ENCODE measurements at places on chromosomes 5 and 9.

- DNase-seq = no peak
Observed at GRCh38 chr5:54388409-54388808, 67.1 kb upstream of the HSPB3 start.

DNA sequence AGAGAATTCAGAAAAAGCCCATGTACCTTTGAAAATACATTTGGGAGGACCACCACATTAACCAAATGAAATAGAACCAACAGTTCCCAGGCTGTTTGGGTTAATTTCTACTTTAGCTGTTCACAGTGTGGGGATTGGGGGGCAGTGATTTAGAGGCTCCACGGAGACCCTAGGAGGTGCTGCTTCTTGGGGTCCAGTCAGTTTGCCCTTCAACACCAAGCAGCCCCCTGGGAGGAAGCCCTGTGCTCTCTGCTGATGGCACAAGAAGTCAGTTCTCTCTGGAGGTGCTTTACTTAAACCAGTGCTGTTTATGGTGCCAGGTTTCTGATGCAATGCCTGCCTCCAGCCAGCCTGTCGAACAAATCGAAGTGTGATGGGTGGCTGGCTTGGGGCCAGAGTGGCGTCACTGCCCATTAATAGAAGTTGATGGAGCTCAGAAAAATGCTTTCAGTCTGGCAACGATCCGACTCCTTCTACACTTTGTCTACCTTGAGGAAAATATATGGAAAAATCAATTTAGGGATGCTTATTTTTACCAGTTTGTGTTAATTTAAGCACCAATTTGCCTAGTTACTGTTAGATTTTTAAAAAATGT, 134.0 kb downstream of the SNX18 start:
- DNase-seq = no peak

DNA sequence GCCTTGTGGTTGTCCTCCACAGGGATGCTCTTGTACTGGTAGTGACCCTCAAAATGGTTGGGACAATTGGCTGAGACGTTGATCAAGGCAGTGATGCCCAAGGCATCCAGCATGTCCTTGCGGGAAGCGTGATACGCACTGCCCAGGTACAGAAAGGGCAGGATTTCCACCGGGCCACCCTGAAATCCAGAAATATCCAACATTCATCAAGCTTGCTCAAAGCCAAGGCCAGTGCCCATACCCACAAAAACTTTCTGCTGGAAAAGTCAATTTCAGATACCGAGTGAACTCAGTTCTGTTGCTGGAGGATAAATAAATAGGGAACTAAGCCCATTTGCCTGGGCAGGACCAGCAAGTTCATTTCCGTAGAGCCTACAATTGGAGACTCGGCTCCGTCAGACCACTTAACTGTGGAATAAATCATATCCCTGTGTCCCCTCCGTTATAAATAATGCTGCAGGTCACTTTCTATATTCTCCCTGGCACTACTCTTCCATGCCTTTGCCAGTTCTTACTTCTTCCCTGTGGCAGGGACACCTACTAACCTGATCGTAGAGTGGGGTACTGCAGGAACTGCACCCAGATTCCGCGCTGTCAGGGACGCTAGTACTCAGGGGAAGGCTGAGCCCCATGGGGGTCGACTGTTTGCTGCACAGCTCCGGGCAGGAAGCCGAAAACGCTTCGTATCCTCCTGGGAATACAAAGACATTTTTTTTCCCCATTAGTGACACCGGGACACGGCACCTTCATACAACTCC, 1.2 kb downstream of the DUSP1 start:
- DNase-seq = no peak

DNA sequence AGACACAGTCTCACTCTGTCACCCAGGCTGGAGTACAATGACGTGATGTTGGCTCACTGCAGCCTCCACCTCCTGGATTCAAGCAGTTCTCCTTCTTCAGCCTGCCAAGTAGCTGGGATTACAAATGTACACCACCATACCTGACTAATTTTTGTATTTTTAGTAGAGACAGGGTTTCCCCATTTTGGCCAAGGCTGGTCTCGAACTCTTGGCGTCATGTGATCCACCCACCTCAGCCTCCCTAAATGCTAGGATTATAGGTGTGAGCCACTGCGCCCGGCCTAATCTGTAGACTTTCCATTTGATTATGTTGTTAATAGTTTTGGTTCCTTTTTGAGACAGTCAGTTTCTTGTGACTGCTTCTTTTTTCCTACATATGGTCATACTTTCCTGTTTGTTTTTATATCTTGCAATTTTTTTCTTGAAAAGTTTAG, 31.0 kb downstream of the MTREX start:
- DNase-seq = no peak
